GF-D8 (cell line): ENCODE measurements at places on chromosomes 16 and 17.

GRCh38 chr17:59361916-59362810 lies 30.7 kb downstream of the YPEL2 start:
- DNase-seq, result no peak

DNA sequence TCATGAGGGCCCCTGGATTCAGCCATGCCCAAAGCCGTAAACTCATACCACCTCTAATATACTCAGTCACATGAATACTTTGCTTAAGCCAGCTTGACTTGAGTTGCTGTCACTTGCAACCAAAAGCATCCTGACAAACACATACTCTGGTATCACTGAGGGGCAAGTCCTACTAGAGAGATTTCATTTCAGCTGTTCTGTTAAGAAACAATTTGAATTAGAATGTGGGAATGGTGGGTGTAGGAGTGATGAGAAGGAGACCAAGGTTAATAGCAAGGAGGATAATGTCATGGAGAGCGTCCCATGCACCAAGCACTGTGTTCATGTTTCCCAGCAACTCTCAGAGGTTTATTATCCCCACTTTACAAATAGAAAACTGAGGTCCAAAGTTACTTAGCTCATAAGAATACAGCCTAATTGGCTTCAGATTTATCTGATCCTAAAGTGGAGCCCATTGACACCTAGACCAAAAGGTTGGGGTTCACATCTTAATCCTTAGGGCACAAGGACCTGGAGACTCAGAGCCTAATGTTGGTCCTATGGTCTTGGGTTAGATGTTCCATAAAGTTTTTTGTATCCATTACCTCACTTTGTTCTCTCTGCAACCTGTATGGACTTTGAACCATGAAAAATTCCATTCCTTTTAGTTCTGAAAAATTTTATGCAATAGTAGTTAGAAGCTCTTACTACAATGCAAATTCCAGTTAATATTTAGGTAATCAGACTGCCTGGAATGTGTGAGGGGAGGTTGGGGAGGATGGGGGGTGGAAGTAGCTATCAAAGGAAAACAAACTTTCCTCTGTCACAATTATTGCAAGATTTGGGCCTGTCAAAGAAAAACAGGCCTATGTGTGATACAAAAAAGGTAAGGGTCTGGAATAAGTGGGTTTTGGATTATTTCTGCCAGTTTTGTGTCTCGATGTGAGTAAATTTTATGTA lies 105.9 kb downstream of the IRX3 start:
- no peak for DNase-seq

GRCh38 chr16:75527825-75528299 lies 8.0 kb downstream of the CHST5 start:
- no peak for DNase-seq

DNA sequence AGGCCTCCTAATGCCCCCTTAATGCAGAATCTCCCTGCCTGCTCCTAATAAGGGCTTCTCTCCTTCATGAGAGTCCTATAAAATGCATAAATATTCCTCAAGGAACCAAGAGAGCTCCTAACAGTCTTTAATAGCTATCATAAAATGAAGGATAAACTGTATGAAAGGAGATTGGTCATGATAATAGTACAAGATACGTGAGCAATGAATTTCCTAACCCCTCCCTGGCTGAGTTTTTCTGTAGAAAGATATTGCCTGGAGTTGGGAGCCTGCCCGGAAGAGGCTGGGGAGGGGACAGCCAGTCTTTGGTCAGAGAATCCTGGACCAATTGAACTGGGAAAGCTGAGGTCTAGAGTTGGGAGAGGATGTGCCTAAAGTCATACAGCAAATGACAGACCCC lies 321.9 kb upstream of the CDH5 start:
- DNase-seq, result no peak

DNA sequence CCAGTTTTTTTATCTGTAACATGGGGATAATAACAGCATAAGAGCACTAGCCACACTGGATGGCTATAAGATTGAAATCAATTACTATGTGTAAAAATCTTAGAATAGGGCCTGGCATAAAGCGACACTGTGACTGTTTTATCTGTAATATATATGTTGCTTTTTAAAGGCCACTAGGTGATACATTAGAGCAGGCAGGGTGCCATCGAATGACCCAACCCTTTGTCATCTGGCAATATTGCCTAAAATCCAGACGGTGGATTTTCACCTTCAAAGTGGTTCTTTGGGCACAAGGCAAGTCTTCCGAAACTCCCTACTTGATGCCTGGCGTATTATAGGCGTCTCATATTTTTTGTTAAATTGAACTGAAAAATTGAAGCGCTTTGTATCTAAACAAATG lies 69.1 kb downstream of the PRKCA start:
- no peak for DNase-seq

GRCh38 chr17:59008737-59009136 lies 97.9 kb downstream of the TRIM37 start:
- DNase-seq, result no peak

DNA sequence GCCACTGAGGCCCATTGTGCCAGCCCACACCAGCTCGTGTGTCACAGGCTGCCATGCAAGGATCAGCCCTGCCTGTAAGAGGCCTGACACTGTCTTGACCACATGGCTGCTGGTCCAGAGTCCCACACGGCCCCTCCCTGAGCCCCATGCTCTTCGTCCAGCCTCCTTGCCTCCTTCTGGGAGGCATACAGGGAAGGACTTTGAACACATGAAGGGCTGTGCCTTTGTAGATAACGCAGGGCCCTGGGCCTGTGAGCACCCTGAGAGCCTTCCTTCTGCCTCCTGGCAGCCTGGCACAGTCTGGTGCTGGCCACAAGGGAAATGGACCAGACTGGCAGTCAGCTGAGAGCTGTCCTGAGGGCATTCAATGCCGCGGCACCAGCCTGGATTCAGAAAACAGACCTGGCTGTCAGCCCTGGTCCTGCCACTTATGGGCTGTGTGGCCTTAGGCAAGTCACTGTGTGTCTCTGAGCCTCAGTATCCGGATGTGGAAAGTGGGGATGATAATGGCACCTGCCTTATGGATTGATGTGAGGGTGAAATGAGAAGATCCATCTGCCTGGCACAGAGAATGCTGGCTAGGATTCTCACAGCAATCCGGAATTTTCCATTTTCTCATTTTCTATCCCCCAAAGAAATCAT lies 19.2 kb upstream of the SPNS2 start:
- no peak for DNase-seq

- DNase-seq, result no peak
Observed at GRCh38 chr17:63587770-63588169, 12.9 kb upstream of the TACO1 start.

- no peak for DNase-seq
Observed at GRCh38 chr16:318628-319027, 33.9 kb downstream of the AXIN1 start.

- DNase-seq, result peak; percentile 22
Observed at GRCh38 chr16:3187798-3188674, at the start of gene OR1F1. Gene OR1F1 (plus strand): TSS chr16:3188204.

- no peak for DNase-seq
Observed at GRCh38 chr17:6196355-6196754, 126.2 kb downstream of the WSCD1 start.

DNA sequence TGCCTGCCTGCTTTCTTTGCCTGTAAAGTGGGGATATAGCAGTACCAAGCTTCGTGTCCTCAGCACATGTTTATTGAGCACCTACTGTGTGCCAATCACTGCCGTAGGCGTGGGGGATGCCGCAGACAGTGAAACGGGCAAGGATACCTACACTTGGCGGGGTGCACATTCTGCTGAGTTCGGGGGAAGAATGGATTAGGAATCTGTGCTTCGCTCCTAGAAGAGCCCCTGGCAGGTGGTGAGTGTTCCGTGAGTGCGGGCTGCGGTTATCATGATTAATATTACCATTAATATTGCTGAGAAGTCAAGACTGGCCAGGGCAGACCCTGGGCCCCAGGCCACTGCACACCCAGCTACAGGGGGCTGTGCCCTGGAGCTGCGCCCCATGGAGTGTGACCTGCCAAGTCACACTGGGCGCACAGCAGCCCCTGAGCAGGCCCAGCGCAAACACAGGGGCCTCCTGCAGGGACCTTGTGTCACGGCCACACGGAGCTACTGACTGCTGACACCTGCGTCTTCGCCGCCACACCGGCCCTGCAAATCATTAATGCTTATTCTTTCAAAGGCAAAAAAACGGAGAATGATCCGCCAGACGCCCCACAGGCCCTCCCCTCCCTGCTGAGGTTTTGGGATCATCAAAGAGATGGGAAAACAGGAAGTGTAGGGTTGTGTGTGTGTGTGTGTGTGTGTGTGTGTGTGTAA lies 213.4 kb upstream of the GSE1 start:
- no peak for DNase-seq

DNA sequence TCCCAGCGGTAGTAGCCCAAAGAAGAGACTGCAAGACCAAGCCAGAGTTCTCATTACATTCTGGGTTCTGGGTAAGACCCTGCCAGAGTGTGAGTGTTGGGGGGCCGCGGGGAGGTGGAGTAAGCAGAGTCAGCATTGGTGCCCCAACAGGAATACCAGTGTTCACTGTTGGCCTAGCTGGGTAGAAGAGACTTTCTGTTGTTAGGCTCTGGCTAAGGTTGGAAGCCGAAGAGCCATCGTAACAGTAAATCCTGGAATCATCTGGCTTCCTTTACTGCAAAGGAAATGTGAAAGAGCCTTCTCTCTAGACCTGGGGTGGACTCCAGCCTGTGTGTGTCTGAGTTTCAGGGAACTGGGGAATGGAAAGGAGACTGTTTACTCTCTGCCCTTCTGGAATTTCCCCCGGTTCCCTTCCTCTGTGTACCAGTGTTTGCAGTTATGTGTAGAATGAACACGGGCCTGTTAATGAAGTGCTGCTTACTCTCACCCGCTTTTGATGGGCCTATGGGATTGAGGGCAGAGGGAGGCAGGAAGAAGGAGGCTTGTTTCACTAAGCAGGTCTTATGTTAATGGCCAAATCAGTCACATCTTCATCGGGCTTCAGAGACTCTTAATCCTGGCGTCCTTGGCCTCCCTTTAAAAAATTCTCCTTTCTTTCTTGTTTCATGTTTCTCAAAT lies 68.5 kb downstream of the WWP2 start:
- DNase-seq, result no peak

DNA sequence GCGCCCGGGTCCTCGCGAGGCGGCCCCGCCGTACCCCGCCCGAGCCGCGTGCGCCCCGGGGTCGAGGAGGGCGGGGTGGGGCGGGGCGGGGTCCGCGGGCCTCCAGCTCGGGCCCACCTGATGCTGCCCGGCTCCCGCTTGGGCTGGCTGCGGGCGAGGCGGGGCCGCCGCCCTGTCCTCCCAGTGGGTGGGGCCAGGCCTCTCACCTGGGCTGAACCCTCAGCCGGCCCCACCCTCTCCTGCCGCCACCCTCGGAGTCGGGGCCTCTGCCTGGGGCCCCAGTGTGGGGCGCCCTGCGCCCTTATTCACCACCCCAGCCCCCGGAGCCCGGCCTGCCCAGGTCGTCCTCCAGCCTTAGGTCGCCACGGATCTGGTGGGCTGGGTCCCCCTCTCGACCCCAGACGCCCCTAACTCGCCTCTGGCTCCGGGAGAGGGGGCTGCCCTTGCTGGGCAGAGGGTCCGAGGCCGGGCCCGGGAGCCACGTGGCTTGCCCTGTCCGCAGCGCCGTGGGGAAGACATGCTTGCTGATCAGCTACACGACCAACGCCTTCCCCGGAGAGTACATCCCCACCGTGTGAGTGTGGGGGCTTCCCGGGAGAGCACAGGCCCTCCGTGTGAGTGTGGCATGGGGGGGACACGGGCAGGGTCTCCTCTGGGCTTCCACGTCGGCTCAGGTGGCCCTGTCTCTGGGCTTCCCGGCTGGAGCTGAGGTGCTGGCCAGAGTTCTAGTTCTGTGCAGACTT lies 578 bp downstream of the RAC3 start:
- DNase-seq, result no peak

DNA sequence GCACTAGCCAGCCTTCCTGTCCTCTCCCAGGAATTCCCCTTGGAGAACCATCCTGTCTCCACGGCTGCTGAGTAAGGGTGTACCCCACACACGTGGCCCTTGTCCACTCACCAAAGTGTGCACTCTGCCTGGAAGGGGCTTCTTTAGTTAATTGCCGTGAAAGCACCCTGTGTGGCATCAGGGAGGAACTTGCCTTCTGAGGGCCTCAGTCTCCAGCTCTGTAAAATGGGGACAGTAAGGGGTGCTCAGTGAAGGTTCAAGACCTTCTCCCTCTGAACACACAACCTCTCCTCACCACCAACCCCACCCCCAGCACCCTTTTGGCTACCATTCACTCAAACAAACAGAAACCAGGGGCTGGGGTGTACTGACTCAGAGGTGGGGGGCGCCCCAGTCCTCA lies 59.1 kb upstream of the LHX1 start:
- no peak for DNase-seq

- DNase-seq, result no peak
Observed at GRCh38 chr16:22423716-22424115, 49.3 kb upstream of the CDR2 start.

GRCh38 chr16:88893127-88893968 lies 26.9 kb upstream of the PABPN1L start:
- DNase-seq, result no peak

DNA sequence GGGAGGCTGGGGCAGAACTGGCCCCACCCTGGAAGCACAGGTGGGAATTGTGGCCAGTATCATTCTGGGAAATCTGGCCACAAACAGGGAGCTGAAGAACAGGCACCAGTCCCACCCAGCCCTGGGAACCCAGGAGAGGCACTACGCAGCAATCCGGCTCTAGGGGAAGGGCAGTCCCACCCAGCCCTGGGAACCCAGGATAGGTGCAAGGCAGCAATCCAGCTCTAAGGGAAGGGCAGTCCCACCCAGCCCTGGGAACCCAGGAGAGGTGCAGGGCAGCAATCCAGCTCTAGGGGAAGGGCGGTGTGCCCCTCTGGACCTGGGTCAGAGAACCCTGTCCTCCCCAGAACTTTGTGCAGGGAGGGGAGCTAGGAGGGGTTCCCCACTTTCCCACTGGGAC lies 7.1 kb downstream of the DRC3 start:
- DNase-seq, result no peak

DNA sequence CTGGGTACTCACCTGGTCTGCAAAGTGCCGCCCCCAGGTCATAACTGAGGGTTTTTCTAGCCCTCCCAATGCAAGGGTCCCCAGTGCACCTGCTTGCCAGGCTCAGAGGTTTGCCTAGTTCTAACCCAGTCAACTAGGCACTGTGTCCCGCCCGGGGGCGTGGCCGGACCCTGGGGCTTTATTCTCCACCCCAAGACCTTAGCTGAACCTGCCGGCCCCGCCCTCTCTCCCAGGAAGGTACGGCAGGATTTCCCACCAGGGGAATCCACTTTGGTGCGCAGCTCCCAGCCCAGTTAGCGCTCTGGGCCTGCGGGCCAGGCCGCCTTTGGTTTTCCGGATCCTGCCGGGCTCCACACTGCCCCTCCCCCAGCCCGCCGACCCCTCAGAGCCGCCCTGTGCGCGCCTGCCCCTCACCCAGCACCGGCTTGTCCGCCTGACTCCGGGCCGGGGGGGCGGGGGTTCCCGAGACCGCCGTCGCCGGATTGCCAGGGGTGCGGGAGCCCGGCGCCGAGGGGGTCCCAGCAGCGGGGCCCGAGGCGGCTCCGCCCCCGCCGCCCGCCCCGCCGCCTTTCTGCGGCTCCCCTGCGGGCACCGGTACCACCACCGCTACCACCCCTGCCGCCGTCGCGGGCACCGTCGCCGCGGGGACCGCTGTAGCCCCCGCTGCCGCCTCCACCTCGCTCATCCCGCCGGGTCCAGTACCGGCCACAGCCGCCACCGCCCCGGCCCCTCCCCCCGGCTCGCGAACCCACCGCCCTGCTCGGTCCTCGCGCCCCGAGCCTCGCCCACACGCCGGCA lies 424 bp downstream of the YBX2 start:
- no peak for DNase-seq

- DNase-seq, result no peak
Observed at GRCh38 chr16:74865922-74866598, 91.4 kb upstream of the FA2H start.
